Stimulated activated CD8-positive, alpha-beta memory T cell treated with anti-CD3 and anti-CD28 coated beads, Interleukin-15, amount 100 ng/mL, for 4 hours (primary cell): ENCODE measurements at places on chromosomes 1 and 21.

GRCh38 chr1:162256287-162256686, 120.4 kb downstream of the SPATA46 start:
- no peak for DNase-seq

GRCh38 chr1:230745071-230745470, 2.1 kb upstream of the CAPN9 start:
- no peak for DNase-seq

DNA sequence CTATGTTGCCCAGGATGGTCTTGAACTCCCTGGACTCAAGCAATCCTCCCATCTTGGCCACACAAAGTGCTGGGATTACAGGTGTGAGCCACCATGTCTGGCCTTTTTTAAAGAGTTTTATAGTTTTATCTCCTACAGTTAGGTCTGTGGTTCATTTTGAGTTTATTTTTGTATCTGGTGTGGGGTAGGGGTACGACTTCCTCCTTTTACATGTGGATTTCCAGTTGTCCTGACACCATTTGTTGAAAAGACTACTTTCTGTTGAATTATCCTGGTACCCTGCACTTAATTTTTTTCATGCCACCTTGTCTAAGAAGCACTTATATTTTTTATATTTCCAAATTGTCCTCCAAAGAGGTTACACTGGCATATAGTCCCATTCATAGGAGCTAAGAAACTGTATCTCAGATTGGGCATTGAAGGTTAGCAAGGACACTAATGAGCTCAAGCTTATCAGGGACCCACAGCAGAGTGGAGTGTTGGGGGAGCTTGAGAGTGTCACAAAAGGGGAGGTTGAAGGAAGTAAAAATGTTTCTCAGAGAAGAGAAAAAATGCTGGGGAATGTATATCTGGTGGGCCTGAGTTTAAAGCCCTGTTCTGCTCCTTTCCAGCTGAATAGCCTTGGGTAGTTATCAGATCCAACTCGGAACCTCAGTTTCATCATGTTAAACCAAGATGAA, 23.4 kb upstream of the MEF2D start:
- DNase-seq = no peak

- DNase-seq = no peak
Observed at GRCh38 chr21:30014886-30015285, 75.1 kb upstream of the GRIK1 start.

GRCh38 chr1:30933874-30934252, 25.3 kb upstream of the SDC3 start:
- no peak for DNase-seq

DNA sequence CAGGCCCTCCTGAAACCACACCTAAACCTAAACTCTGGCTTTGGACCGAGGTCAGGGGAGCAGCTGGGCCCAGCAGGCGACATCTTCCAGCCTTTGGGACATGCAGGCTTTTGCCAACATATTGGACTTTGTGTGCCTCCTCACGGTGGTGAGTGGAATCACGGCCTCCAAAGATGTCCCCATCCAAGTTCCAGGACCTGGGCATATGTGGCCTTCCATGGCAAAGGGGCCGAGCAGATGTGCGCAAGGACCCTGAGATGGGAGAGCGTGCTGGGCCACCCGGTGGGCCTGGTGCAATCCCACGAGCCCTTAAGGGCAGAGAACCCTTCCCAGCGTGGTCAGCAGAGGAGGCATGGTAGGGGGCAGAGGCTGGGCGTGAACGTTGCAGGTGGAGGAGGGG, 160.8 kb upstream of the C1orf174 start:
- DNase-seq = no peak

DNA sequence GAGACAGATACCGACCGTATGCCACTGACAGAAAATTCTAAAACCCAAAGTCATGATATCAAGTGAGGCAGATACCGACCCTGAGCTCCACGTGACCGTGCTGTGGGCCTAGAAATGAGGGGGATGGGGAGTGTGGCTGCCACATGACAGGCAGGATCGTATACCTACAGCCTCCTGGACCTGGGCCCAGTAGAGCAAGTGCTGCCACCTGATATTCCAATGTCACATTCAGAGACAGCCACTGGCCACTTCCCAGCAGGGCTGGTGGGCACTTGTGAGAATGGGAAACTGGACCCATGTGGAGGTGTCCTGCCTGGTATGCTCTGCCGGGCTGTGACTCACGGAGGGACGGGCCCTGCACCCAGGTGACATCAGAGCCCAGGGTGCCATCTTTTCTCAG, 44.6 kb upstream of the CLDN14 start:
- DNase-seq = no peak

- DNase-seq = no peak
Observed at GRCh38 chr1:108732398-108732797, 14.1 kb upstream of the STXBP3 start.

DNA sequence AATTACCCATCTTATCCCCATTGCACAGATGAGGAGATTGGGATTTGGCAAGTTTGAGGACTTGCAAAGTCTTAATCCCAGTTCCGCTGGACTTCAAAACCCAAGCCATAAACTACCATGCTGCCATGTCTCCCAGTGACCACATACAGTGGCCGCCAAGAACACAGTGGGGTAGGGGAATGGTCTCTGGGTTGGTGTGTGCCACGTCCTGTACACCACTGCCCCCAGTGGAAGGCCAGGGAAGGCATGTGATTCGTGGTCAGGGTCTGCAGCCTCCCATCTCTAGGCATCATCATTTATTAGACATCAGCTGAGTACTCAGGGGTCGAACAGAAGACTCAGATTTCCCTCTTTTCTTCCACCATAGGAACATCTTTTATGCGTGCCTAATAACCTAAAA, 76.0 kb downstream of the MAN1C1 start:
- no peak for DNase-seq

GRCh38 chr1:181038399-181038873, 4.7 kb downstream of the MR1 start:
- no peak for DNase-seq

DNA sequence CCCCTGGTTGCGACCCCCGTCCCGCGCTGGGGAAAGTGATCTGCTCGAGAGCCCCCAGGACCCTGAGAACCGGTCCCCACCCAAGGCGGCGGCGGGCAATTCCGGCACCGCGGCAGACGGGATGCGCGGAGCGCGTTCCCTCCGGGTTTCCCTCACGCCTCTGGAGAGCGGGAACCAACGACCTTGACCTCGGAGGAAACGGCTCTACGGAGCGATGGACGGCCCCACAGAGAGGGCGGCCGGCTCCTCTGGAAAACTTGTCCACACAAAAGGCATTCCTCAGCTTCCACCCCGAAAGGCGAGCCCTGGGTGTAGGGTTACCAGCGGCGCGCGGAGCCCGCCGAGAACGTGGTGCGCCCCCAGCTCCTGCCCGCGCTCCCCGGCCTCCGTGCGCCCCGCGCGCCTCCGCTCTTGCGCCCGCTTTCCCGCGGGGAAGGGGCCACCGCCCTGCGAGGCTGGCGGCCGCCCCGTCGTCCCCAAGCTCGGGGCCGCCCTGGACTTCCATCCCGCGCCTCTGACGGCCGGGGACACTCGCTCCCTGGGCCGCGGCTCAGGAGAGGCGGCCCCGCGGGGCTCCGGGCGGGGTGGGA, 391 bp upstream of the KIAA1614 start:
- no peak for DNase-seq

GRCh38 chr1:232551386-232551785, 78.5 kb downstream of the SIPA1L2 start:
- DNase-seq = no peak

- DNase-seq = no peak
Observed at GRCh38 chr1:73761559-73761958, 436.4 kb downstream of the LRRIQ3 start.

DNA sequence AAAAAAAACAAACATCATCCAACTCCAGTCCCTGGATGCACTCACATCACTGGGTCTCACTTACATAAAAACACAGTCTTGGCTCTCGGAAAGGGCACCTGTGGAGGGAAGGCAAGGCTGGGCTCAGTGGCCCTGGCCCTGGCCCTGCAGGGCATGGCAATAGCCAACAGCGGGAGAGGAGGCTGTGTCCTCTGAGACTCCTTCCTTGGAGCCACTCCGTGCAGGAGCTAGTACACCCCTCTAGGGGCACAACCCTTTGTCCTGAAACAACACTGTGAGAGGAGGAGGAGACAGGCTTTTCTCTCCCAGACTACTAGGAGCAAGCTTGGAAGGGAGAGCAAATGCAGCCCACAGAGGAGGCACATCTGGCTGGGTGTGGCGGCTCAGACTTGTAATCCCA, 28.0 kb downstream of the URB1 start:
- no peak for DNase-seq

GRCh38 chr1:39310015-39310414, 105.5 kb downstream of the MACF1 start:
- no peak for DNase-seq

- DNase-seq = no peak
Observed at GRCh38 chr1:1348420-1349255, 580 bp downstream of the DVL1 start.

GRCh38 chr1:180785887-180786286, 126.8 kb upstream of the KIAA1614 start:
- DNase-seq = no peak

GRCh38 chr1:168085401-168085872, 51.3 kb downstream of the GPR161 start:
- DNase-seq = no peak

- no peak for DNase-seq
Observed at GRCh38 chr1:150902346-150902745, 15.4 kb downstream of the CTXND2 start.

GRCh38 chr1:84083307-84083706, 60.8 kb upstream of the PRKACB start:
- no peak for DNase-seq

- no peak for DNase-seq
Observed at GRCh38 chr21:45167796-45168222, 93.4 kb downstream of the ADARB1 start.

DNA sequence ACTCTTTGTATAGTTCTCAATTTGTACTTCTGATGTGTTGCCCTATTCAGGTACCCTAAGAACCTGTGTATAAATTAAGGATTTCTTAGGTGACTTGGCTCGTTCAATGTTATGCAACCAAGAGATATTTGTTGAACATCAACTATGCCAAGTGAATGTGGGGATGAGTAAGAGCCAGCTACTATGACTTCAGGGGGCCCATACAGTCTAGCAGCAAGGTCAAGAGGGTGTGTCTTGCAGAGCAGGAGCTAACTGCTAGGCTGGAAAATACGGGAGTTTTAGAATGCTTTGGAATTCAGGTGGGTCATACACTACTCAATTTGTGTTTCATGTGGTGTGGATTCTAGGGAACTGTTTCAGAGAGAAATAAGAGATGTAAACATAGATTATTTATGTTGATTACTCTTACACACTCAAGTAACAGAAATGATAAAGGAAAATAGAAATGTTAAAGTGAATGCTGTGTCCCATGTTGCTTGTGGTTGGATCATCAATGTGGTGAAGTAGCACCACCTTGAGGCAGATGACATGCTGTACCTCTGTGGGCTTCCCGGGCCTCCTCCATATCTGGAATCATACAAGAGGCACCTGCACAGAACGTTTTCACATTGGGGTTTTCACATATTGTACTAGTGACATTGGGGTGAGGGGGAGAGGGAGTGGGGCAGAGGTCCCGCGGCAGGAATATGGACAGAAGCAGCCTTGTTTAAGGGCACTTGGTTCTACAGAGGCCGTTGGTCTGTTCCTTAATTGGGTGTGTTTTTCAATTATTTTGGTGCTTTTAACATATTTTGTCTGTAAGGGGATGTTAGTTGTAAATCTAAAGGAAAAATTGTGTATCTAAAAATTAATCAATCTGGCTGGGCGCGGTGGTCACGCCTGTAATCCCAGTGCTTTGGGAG, 12.4 kb downstream of the ARPC5 start:
- no peak for DNase-seq
